T-helper 17 cell (primary cell): ENCODE measurements at places on chromosomes 5 and 9. TPM values are rescaled to one million over a fixed set of nuclear protein-coding genes. Genes with fewer than 3 reads are reported as not detected.
A peak's percentile ranks its signal among the peaks of the same experiment; 100 is the strongest.

- H3K27me3 ChIP-seq = no peaks in the 10 kb centered on the region
- H3K4me1 ChIP-seq = peaks cover 32% of the 10 kb centered on the region
- H3K36me3 ChIP-seq = peaks cover 5% of the 10 kb centered on the region
- no peak for DNase-seq
Observed at GRCh38 chr5:10355071-10355889, 1.8 kb downstream of the MARCHF6 start.

DNA sequence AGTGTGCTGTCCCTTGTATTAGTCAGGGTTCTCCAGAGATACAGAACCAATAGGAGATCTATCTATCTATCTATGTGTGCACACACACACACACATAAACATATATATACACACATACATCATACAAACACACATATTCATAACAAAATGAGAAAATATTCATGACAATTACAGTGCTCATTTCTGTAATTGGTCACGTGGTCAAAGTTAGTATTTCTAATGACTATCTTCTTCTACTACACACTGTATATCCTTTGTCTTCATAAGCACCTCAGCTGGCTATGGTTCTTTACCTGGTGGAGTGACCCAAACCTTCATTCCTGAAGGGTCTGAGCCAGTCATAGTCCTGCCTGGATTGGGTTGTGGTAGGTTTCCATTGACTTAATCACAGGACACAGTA is 17.7 kb upstream of the BTF3 start:
- H3K4me1 ChIP-seq = no peaks in the 10 kb centered on the region
- no peak for DNase-seq
- peaks cover 2% of the 10 kb centered on the region for H3K36me3 ChIP-seq
- H3K27ac ChIP-seq = no peak overlapping the region
- no peak overlapping the region for H3K4me3 ChIP-seq
- peaks cover 45% of the 10 kb centered on the region for H3K27me3 ChIP-seq

- DNase-seq = no peak
- no peak overlapping the region for H3K4me3 ChIP-seq
- no peak overlapping the region for H3K27ac ChIP-seq
- peaks cover 11% of the 10 kb centered on the region for H3K27me3 ChIP-seq
- no peaks in the 10 kb centered on the region for H3K4me1 ChIP-seq
Observed at GRCh38 chr5:78659714-78660113, 11.1 kb upstream of the LHFPL2 start.

DNA sequence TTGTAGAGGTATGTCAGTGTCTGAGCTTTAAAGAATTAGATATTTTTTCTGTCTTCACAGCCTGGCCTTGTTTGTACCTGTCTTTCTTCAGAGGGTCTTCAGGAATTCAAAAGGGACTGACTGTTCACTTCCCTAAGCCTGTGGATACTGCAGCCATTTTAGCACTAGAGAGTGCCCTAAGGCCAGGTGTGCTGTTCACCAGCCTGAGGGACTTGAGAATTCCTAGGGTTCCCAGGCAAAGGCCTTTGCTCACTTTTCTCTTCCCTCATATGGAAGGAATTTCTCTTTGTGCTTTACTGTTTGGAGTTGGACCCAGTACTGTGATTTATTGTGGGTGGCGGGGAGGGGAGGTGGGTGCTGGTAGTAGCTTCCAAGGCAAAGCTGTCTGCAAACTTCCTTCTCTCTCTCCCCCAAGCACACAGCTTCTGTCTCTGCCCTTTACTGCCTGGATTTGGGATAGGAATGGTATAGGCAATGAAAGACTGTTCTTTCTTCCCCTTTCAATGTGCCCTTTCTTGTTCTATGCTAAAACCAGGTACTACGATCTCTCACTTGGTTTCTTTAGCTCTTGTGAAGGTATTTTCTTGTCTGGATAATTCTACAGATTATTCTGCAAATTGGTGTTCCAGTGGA is 9.7 kb upstream of the LRRC70 start:
- no peak overlapping the region for H3K27ac ChIP-seq
- DNase-seq = no peak
- H3K27me3 ChIP-seq = no peaks in the 10 kb centered on the region
- peaks cover 7% of the 10 kb centered on the region for H3K36me3 ChIP-seq
- H3K4me1 ChIP-seq = peaks cover 5% of the 10 kb centered on the region

DNA sequence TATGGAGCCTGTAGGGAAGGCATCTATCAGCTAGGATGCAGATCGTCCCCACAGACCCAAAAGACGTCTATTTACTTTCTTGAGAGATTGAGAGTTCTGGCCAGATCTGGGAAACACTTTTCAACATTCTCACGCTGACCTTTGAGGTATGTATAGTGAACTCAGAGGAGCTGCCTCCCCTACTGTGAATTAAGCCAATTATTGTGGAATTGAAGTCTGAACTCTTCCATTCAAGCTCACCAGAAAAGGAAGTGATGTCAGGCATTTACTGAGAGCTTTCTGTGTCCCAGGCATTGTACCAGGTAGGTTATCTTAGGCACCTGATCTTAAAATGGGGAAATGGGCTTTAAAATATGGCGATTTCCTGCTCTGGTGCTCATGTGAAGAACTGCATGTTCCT is 136.5 kb downstream of the SV2C start:
- H3K4me3 ChIP-seq = no peak overlapping the region
- H3K36me3 ChIP-seq = peaks cover 2% of the 10 kb centered on the region
- H3K27ac ChIP-seq = no peak overlapping the region
- DNase-seq = no peak
- H3K4me1 ChIP-seq = peaks cover 2% of the 10 kb centered on the region

DNA sequence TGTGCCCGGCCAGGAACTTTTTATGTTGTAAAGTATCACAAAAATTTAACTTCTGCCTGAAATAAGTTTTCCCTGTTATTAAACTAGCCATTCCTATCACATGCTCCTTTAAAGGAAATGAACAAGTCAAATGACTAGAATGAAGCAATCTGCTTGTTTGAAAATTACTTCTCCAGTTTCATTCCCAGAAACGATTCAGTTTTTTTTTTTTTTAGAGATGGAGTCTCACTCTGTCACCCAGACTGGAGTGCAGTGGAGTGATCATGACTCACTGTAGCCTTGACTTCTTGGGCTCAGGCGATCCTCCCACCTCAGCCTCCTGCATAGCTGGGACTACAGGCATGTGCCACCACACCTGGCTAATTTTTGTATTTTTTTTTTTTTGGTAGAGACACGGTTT is 13.3 kb upstream of the GNG10 start:
- H3K36me3 ChIP-seq = peaks cover 4% of the 10 kb centered on the region
- peaks cover 2% of the 10 kb centered on the region for H3K4me1 ChIP-seq
- no peak overlapping the region for H3K4me3 ChIP-seq
- DNase-seq = no peak

GRCh38 chr5:151490627-151491026 is 43.2 kb downstream of the SLC36A1 start:
- no peak overlapping the region for H3K4me3 ChIP-seq
- H3K27ac ChIP-seq = no peak overlapping the region
- no peak for DNase-seq
- no peaks in the 10 kb centered on the region for H3K27me3 ChIP-seq
- peaks cover 20% of the 10 kb centered on the region for H3K36me3 ChIP-seq

- no peak for DNase-seq
- no peak overlapping the region for H3K4me3 ChIP-seq
- H3K4me1 ChIP-seq = peaks cover 2% of the 10 kb centered on the region
- H3K27ac ChIP-seq = no peak overlapping the region
- no peaks in the 10 kb centered on the region for H3K36me3 ChIP-seq
Observed at GRCh38 chr5:107564931-107565372, 105.8 kb downstream of the EFNA5 start.

GRCh38 chr9:79164406-79164805 is 407.4 kb upstream of the TLE4 start:
- no peaks in the 10 kb centered on the region for H3K27me3 ChIP-seq
- no peaks in the 10 kb centered on the region for H3K36me3 ChIP-seq
- no peak for DNase-seq
- no peaks in the 10 kb centered on the region for H3K4me1 ChIP-seq
- no peak overlapping the region for H3K27ac ChIP-seq

- H3K27me3 ChIP-seq = peaks cover 8% of the 10 kb centered on the region
- peaks cover 21% of the 10 kb centered on the region for H3K4me1 ChIP-seq
- no peak for DNase-seq
- H3K27ac ChIP-seq = peak overlapping the region; percentile 77
- no peak overlapping the region for H3K4me3 ChIP-seq
Observed at GRCh38 chr9:114497727-114498382, 7.4 kb downstream of the WHRN start.

DNA sequence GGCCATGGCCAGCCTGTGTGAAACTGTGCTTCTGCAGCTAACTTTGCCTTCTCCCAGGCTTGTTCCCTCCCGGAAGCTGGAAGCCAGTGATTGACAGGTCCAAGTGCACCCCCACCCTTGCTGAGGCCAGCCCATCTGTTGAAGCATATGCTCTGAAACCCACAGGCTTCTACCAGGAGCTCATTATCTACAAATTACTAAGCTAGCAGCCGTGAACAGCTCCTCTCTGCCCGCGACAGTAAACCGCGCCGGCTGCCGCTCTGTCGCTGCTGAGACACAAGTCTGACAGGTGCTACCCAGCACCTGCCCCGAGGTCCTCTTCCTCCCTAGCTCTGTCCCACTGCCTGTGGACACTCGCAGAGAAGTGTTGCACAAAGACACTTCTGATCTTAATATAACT is 490.9 kb downstream of the GADD45G start:
- H3K4me1 ChIP-seq = peaks cover 16% of the 10 kb centered on the region
- H3K27me3 ChIP-seq = peaks cover 28% of the 10 kb centered on the region
- H3K36me3 ChIP-seq = no peaks in the 10 kb centered on the region
- H3K27ac ChIP-seq = no peak overlapping the region
- no peak for DNase-seq

DNA sequence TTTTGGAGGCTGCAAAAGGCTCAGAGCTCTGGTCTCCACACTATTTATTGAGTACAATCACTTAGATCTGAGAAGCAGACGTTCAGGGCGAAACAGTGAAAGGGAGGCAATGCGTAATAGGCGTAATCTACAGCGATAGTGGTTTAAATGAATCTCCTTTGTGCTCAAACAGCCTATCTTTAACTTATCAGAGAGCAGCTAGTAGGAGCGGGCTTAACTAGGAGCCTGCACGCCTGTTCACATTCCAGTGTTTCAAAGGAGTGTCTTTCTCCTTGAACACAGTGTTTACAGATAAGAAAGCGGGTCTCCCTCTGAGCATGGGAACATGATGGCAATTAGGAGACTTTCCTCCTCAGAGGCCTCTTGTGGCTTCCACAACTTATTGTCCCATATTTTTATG is 49.4 kb downstream of the AP3B1 start:
- peaks cover 32% of the 10 kb centered on the region for H3K4me1 ChIP-seq
- no peaks in the 10 kb centered on the region for H3K27me3 ChIP-seq
- H3K4me3 ChIP-seq = no peak overlapping the region
- H3K27ac ChIP-seq = no peak overlapping the region

DNA sequence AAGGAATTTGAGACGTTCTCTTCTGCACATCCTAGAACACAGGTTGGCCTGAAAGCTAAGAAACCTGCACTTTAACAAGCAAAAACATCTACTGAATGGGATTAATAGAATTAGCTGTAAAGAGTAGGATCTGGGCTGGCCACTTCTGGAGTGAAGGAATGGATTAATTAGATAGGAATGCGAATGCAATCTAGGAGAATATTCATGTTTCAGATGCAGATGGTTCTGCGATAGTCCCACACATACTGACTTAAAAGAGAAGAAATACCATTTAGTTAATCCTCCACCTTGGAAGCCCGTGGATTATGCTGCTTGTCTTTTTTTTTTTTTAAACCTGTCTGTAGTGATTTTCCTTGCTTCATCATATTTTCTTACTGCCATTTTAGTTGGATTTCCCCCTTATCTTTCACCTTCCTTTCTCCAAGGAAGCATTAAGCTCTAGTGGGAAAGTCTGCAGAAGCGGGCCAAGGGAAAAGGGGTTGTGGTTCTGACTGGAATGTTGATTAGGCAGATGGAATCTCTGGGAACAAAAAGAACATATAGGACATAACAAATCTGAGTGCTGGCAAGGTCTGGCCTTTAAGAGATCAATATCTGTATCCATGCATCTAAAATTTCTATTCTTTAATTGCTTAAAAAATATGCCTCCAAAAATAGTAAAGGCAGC is 152.4 kb downstream of the ALDH1A1 start:
- H3K36me3 ChIP-seq = no peaks in the 10 kb centered on the region
- H3K4me1 ChIP-seq = no peaks in the 10 kb centered on the region
- DNase-seq = no peak
- H3K27ac ChIP-seq = no peak overlapping the region
- peaks cover 5% of the 10 kb centered on the region for H3K27me3 ChIP-seq

DNA sequence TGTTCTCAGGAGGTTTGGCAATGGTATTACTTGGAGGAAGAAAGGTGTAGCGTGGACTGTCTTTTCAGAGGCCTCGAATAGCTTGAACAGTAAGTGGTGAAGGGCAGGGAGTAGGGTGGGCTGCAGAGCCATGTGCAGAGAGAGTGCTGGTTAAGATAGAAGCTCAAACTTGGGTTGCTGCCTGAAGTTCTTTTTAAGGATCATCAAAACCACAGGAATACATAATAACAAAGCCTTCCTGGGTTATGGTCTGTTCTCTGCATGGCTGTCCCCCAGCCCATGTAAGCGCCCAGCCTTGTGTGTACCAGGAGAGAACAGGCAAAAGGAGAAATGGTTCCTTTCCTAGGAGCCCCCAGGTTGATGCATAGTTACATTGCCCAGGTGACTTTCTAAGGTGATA is 43.9 kb downstream of the RCL1 start:
- no peak overlapping the region for H3K27ac ChIP-seq
- H3K4me3 ChIP-seq = peak overlapping the region; percentile 7
- H3K36me3 ChIP-seq = peaks cover 25% of the 10 kb centered on the region
- peaks cover 33% of the 10 kb centered on the region for H3K4me1 ChIP-seq

DNA sequence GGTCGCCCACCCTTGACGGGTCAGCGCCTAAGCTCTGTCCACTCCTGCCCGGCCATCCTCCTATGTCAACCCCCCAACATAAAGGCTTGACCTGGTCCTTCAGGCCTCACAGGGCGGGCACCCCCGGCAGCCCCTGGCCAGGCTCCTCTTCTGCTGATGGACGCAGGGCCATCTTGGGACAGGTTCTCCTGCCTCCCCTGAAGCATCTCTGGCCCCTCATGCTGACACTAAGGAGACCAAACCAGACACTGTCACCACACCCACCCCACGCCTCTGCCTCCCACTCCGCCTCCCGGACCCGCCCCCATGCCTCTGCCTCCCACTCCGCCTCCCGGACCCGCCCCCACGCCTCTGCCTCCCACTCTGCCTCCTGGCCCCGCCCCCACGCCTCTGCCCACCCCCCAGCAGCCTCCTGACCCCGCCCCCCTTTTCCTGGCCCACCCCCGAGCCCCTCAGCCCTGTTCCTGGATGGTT is 6.8 kb downstream of the OBP2A start:
- peaks cover 9% of the 10 kb centered on the region for H3K27me3 ChIP-seq
- DNase-seq = no peak
- no peak overlapping the region for H3K4me3 ChIP-seq
- H3K4me1 ChIP-seq = no peaks in the 10 kb centered on the region

RORB gene
- total RNA-seq = not detected

SLC6A19 gene
- total RNA-seq = not detected

CSNK1G3 gene
- total RNA-seq = 61.8 TPM

CENPH gene
- total RNA-seq = 3.9 TPM

BICD2 gene
- 34.0 TPM for total RNA-seq

FGF1 gene
- not detected for total RNA-seq

MAN2A1 gene
- 53.3 TPM for total RNA-seq

CDKN2A gene
- 4.9 TPM for total RNA-seq

CYLC2 gene
- total RNA-seq = not detected

PPP3R2 gene
- total RNA-seq = not detected
